RKO (cell line): ENCODE measurements at places on chromosomes 5 and 9.

- DNase-seq = peak; percentile 17
Measured at GRCh38 chr9:83596899-83597504, 25.9 kb upstream of the IDNK start.

DNA sequence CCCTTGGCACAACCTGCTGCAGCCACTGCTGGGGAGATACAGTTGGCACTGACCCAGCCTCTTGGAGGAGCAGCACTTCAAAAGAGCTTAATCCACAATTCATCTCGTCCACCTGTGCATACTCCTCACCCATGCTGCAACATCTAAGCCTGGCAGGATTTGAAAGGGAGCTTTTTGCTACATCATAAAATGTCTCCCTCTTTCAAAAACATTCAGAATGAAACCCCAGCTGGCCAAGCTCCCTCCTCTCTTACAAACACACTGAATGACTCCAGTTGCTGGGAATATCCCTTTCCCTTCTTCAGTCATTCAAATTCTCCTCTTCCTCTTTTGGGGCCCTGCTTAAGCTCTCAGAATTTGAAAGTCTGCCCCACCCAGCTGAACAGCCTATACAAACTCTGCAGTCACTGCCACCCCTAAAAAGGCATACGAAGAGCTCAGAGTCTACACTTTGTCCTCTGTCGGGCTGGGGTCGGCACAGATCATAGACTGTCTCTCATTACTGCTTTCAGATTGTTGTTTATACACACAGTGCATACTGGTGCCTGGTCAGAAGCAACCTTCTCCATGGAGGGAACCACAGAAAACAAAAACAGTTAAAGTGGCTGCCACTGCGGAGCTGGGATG is 8.8 kb upstream of the C5orf15 start:
- no peak for DNase-seq

- no peak for DNase-seq
Measured at GRCh38 chr5:150304481-150305081, 1.9 kb upstream of the ARSI start.

GRCh38 chr9:21266733-21267484 is 27.1 kb upstream of the IFNA14 start:
- DNase-seq = no peak

DNA sequence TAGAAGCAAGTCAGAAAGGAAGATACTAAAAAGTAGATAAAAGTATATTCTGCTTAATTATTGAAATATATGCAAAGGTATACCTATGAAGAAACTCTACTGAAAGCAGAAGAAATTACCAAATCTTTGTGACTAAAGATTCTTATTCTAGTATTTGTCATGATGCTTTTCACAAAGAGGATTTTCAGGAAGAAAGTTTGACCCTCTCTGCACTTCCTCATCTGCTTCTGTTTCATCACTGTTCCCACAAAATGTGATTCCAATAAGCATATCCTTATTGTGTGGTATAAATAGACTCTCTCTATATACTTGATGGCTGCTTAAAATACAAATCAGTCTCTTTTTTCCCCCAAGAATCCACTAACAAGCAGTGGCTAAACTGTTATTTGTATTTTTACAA is 2139.6 kb upstream of the ACO1 start:
- no peak for DNase-seq

DNA sequence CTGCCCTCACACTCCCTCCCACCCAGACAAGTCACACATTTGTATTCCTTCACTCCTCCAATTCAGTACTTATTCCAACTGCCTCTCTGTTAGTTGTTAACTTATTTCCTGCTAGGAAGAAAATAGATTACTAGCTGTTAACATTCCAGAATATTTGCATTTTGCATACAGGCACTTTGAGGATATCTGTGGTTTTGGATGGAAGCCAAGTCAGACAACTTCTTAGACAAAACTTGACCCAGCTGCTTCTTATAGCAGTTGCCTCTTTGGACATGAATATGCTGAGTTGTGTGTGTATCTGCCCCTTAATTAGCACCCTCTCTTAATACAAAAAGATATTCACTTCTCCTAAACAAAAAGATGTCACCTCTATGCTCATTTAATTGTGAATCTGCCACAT is 1280.6 kb upstream of the ACO1 start:
- DNase-seq = no peak

- DNase-seq = no peak
Measured at GRCh38 chr9:70003901-70004714, 39.5 kb upstream of the MAMDC2 start.

DNA sequence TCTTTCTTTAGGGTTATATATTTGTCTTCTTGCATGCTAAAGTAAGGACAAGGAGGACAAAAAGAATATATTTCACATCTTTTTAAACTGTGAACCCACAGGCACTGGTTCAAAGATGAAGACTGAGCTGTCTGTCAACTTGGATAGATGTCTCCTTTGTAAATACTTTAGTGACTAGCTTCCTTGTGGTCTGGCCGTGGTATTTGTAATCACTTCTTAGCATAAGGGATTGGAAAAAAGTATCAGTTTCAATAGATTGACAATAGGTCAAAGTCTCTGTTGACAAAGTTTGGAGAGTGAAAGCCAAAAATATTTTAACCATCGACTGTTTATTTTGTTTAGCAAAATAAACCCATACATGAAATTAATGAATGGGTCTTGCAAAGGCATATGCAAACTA is 91.4 kb downstream of the TMEM167A start:
- DNase-seq = no peak

GRCh38 chr5:43268188-43268820 is 44.9 kb downstream of the HMGCS1 start:
- DNase-seq = no peak

- DNase-seq = no peak
Measured at GRCh38 chr9:69085569-69086283, 50.2 kb downstream of the FXN start.

- peak; percentile 78 for DNase-seq
Measured at GRCh38 chr5:36944607-36945225, 68.1 kb downstream of the NIPBL start.

GRCh38 chr5:28544501-28544900 is 1506.1 kb upstream of the CDH9 start:
- no peak for DNase-seq

DNA sequence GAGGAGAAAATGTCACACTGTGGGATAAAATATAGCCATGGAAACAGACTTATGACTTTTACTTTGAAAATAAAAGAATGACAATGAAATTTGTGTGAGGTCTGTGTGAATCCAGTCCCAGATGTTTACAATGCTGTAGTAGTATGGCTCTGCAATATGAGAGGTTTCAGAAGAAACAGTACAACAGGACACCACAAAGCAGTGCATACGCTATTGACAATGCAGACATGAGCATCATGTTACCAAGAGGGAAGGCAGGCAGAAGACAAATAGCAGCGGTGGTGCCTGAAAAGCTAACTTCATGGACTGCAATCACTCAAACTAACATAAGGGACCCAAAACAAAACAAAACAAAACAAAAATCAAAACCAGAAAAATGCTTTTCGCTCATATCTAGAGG is 1.8 kb downstream of the FGF10 start:
- DNase-seq = no peak

DNA sequence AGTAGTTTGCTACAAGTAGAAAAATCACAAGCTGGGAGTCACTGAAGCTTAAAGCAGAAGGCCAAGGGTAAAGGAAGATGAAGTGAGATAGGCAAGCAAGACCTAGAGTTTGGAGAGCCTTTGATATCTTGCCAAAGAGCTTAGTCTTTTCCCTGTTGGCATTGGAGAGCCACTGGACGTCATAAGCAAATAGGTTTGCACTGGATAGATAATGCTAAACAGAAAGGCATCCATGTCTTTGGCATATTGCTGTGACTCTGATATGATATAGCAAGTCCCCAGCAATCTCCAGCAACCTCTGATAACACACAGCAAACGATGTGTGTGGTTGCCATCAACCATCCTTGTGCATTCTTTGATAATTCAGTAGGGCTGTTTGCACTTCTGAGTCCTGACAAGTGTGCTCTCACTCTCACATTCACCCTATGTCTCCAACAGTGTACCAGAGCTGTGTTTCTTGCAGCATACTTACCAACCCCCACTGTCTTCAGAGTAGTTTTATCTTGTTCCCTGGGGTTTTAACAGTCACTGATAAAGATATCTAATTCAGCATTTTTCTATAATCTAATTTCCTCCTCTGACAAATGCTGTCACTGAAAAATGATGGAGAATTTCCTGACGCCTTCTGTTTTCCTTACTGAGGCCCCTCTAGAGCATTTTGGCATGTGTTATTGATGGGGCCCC is 16.9 kb upstream of the FREM1 start:
- DNase-seq = no peak

GRCh38 chr5:21574438-21574837 is 1278.7 kb downstream of the CDH12 start:
- DNase-seq = no peak

DNA sequence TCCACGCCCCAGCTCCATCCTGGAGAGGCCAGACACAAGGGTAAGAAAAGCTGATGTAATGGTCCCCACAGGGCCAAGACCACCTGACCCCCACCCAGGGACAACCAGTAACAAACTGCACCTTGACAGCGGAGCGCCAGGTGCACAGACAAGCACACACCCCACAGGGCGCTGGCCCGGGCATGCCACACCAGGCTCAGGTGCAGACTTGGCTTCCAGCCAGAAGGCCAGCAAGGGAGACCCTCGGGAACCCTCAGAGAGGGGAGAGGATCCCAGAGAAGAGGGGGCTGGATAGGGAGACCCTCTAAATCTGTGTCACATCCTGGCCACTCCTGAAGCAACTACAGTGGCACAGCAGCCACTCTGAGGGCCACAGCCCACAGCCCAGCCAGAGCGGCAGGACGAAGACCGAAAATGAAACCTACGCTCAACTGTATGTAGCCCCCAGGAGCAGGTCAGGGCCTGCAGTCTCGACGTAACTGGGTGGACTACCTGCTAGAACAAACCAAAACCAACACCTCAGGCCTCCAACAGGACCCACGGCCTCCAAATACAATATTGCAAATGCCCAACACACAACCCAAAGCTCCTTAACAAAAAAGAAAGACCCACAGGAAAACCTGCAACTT is 18.5 kb downstream of the CAMSAP1 start:
- no peak for DNase-seq

- no peak for DNase-seq
Measured at GRCh38 chr5:167308466-167308865, 983.0 kb upstream of the WWC1 start.

GRCh38 chr5:32153723-32154122 is 20.4 kb downstream of the GOLPH3 start:
- DNase-seq = no peak

- no peak for DNase-seq
Measured at GRCh38 chr9:5326187-5326586, 13.5 kb downstream of the RLN1 start.

- DNase-seq = peak; percentile 98
Measured at GRCh38 chr9:16058131-16058549, 505.3 kb downstream of the CCDC171 start.

DNA sequence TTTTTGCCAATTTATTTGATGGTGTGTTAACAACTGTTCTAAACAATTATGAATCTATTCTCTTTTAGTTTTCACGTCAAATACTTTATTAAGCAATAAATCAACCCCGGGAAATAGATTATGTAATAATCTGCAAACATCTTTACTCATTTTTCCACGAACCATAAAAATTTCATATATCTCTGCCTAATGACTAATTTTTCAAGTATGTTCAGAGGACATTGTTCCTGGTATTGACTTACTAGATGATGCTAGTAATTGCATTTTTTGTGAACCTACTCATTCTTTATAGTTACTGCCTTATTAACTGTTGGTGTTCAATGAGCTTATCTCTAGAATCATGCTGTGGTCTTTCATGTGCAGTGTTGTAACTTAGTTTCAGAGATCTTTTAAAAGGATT is 41.0 kb upstream of the FBN2 start:
- peak; percentile 22 for DNase-seq

DNA sequence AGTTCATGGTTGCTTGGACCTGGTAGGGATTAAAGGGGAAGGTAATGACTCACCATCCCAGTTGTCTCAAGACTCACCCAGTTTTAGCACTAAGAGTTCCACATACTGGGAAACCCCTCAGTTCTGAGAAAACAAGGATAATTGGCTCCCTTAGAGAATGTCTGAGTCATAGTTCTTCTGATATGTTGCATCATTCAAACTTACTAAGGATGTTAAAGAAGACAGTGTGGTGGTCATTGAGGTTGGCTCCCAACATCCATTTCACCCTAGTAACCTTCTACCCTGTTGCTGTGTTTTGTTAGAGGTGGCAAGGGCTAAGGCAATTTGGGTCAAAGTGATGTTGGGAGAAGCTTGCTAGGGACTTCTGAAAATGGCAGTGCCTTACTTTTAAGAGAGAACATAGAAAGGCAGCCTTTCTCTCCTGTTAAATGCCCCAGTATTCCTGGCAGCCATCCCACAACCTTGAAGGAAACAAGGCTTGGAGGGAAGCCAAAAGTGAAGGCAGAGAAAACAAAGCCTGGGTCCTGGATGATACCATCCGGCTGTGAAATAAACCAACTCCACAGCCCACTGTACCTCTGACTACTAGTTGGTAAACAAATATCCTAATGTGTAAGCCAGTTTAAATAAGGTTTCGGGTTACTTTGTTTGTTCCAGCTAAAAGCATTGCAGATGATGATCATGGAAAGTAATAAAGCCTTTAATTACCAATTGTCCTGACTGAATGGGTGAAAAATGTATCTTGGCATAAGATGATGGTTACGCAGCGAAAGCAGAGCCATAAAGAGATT is 80.4 kb upstream of the ADAMTSL1 start:
- peak; percentile 76 for DNase-seq

- DNase-seq = peak; percentile 11
Measured at GRCh38 chr9:27791311-27791710, 218.0 kb upstream of the C9orf72 start.

GRCh38 chr9:13137426-13137825 is 142.1 kb downstream of the MPDZ start:
- DNase-seq = no peak

DNA sequence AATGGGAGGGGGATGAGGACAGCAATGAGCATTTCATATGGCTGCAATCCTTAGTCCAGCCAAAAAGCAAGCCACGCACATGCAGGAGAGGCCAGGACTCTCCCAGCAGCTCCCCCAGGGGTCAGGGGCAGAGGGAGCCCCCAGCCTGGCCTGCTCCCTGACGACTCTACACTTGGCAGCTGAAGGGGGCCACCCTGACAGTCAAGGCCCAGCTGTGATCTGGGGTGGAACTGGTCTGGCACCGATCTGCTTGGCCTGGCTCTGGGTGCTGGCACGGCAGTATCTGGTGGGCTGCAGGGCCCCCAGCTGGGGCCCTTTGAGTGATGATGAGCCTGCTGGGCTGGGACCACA is 118.1 kb downstream of the ADAMTS2 start:
- no peak for DNase-seq

GRCh38 chr5:16531063-16531648 is 65.6 kb upstream of the ZNF622 start:
- DNase-seq = no peak
